Inflammatory macrophage treated with lipopolysaccharide for 1 hour (primary cell): ENCODE measurements at places on chromosomes 11 and 22.
A peak's percentile ranks its signal among the peaks of the same experiment; 100 is the strongest.

DNA sequence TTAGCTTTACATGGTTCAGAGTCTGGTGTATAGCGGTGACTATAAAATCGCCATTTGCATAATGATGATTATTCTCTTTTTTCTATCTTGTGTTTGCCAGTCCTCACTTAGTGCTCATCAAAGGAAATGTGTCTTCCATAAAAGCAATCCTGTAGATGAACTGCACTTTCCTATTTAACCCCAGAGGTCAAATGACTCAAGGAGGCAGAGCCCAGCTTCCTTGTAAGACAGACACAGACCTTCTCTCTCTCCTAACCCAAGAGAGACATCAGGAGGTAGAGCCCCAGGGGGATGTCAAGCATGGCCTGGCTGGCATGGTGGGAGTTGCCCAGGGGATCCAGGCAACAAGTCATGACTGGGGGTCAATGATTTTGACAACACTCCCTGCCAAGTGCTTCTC, 46.9 kb upstream of the CRTAM start:
- no peak for DNase-seq

- no peak for DNase-seq
These were observed 34.7 kb upstream of the SEPTIN5 start for GRCh38 chr22:19679522-19680101.

DNA sequence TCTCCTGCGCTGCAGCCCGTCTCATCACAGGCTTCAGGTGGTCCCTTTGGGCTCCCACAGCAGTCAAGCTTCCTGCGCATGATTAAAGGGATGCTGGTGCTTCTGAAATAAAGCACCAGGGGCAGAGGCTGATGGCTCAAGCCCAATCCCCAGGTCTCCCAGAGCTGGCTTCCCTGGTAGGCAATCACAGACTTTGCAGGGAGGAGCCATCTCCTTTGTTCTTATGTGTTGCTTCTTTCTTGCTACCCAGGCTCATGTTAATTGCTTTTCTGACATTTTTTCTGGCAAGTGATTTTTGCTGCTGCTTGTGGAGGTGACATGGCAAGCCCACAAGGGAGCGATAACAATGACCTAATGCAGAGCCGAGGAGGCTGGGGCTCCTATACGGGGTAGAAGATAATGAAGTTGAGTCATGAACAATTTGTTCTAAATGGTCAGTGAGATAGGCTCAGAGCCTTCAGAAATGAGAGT, 25.2 kb upstream of the PLET1 start:
- DNase-seq: no peak

DNA sequence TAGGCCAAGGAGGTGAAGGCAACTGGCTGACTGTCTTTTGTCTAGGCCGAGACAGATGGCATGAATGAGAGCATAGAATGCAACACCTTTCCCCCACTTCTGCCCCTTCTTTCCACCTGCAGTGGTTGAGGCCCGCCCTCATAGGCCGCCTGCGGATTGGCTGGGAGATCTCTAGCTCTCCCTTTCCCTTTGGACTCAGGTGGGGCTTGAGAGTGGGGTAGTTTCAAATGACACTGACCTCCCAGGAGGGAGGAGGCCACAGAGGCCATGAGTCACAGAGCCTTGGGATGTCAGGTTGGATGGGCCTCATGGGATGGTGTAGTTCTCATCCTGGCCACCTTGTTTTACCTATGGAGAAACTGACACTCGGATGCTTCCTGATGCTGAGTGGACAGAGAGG, 9.1 kb downstream of the MICAL2 start:
- no peak for DNase-seq

GRCh38 chr22:38067761-38068360, 10.7 kb downstream of the PICK1 start:
- DNase-seq: peak; percentile 18

DNA sequence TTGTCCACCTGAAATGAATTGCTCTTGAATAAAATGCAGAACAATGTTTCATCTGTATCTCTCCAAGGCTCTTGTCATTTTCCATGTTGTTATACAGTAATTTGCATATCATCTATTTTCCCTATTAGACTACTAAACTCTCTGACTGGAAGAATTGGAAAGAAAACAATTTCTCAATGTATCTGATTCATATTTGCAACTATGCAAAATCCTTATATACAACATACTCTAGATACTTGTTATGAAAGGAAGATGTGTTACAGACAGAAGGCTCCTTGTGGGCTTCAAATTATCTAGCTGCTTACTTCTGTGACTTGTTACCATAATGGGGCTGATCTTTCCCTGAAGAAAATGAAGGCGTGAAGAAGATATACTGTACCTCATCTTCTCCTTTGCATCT, 9.6 kb upstream of the SERGEF start:
- DNase-seq: no peak

DNA sequence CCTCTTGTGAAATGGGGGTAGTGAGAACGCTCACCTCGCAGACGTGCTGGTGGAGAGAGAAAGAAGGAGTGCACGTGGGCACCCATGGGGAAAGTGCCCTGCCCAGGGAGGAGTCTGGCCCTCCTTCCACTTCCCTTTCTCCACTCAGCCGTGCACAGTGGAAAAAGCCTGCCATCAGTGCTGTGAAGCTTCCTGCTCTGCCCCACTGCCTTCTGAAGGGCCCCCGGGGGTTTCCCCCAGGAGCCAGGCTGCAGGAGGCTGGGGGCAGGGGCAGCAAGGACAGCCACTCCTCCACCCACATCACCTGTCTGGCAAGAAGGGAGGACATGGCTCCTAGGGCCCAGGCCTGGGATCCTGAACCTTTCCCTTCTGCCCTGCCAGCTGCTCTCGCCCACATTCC, 7.6 kb downstream of the TP53I11 start:
- peak; percentile 48 for DNase-seq

- no peak for DNase-seq
These were observed 2.1 kb upstream of the PIK3C2A start for GRCh38 chr11:17209939-17210245.

DNA sequence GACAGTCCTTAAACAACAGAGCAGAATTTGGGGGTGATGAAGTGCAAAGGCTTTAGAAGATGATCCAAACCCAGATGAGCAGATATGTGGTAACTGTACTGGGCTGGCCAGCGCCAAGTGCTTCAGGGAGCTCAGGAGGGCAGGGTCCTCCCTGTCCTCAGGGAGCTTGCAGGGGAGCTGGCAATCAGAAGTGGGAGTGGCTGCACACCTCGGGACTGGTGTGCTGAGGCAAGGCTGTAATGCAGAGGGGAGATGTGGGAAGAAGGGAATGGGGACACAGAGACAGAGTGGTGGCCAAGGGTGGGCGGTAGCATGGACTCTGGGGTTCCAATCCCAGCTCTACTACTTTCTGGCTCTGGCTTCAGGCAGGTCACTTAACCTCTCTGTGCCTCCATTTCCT, 235.6 kb upstream of the NCAM1 start:
- no peak for DNase-seq
